ENCODE measurements at places on chromosomes 16 and 17.
A peak's percentile ranks its signal among the peaks of the same experiment; 100 is the strongest.

- no peak for DNase-seq
Observed at GRCh38 chr17:9705745-9706144, 60.4 kb downstream of the USP43 start.

DNA sequence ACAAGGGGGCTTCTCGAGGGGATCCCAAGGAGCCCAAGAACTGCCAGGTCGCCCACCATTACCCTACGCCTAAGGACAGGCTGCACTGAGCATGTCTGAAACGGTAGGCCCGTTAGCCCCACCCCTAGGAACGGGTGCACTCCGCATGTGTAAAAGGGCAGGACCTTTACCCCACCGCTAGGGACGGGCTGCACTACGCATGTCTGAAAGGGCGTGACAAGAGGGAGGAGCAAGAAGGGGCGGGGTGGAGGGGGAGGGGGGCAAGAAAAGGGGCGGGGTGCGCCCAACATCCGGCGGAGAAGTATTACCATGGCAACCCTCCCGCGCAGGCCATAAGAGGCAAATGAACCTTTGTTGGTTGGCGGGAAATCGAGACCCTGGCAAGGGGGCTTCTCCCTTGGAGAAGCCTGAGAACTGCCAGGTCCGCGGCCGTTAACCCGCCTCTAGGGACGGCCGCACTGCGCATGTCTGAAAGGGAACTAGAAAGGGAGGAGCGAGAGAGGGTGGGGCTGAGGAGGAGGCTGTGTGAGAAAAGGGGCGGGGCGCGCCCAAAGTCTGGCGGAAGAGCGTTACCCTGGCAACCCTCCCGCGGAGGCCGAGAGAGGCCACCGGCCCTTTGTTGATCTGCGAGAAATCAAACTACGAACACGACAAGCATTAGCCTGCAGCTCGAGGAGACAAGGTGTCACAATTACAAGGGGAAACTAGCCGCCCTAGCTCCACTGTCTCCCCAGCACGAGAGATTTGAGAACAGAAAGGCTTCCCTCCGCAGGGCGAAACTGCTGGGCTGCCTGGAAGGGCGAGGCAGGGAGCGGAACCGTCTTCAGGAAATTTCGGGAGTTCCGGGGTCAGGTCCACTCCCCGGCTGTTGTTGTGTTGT, 2046.8 kb downstream of the TP53TG3F start:
- no peak for DNase-seq

GRCh38 chr16:50996830-50997186, 154.3 kb downstream of the SALL1 start:
- no peak for DNase-seq

GRCh38 chr17:14775731-14776492, 475.0 kb downstream of the HS3ST3B1 start:
- DNase-seq, result no peak

- no peak for DNase-seq
Observed at GRCh38 chr16:16131659-16132058, 91.6 kb downstream of the ABCC6 start.

DNA sequence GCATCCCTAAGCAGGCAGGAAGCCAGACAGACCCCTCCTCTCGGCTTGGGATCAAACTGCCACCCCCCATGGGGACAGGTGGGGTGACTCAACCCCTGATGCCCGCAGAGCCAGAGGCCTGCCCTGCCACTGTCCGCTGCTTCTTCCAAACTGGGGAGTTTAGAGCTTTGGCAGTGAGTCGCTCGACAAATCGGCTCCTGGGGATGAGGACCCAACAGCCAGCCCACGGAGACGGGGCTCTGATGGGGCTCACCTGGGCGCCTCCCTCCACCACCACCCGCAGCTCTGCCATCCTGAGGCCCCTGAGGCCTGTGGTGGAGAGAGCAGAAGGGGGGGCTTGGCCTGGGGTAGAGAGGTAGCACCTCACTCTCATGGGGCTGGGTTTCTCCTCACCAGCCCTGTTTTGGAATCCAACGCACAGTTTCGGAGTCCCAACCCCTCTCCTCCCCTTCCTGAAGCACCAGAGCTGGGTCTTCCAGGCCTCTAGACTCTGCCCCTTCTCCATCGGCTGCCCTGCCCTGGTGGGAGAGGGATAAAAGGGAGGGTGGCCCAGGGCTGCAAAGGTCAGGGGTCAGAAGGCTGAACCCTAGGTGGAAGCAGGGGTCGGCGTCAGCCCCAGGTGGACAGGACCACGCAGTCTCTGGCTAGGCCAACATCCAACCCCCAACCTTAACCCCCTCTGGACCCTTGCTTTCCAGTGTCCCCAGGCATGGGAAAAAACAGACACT, 5.8 kb downstream of the PRSS22 start:
- no peak for DNase-seq

DNA sequence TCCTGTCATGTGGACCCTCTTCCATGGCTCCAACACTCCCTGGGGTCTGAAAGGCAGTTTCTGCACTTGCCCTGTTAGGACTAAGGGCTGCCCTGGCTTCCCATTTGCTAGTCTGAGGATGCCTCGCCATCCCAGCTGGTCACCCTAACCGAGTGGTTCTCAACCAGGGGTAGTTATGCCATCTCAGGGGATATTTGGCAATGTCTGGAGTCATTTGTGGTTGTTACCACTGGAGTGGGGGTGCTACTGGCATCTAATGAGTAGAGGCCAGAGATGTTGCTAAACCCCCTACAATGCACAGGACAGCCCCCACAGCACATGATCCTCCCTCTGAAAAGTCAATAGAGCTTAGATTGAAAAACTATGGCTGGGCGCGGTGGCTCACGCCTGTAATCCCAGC, 26.9 kb upstream of the CDH1 start:
- no peak for DNase-seq

GRCh38 chr16:2326191-2326590, 14.3 kb downstream of the ABCA3 start:
- no peak for DNase-seq

- DNase-seq, result peak; percentile 72
Observed at GRCh38 chr17:57875290-57876022, 25.6 kb upstream of the MRPS23 start.

DNA sequence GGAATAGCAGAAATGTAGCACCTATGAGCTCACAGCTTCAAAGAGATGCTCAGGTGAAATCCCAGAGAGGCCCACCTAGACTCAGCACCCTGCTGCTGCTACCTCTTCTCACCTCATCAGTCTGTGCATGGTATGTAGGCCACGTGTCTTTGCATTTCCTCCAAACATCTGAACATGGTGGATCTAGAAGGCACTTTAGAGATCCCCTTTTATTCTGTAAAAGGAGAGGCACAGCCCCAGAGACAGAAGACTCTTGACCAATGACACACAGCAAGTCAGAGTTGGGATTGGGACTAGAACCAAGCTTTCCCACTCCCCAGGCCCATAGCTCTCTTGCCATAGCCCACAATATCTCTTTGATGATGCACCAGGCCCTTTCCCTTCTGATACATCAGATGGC, 19.4 kb upstream of the NKD1 start:
- DNase-seq, result no peak

- DNase-seq, result no peak
Observed at GRCh38 chr17:55368706-55369105, 52.9 kb downstream of the MMD start.

- DNase-seq, result no peak
Observed at GRCh38 chr17:27264068-27264812, 29.7 kb upstream of the WSB1 start.

- no peak for DNase-seq
Observed at GRCh38 chr17:30101686-30102390, 14.8 kb upstream of the NSRP1 start.

DNA sequence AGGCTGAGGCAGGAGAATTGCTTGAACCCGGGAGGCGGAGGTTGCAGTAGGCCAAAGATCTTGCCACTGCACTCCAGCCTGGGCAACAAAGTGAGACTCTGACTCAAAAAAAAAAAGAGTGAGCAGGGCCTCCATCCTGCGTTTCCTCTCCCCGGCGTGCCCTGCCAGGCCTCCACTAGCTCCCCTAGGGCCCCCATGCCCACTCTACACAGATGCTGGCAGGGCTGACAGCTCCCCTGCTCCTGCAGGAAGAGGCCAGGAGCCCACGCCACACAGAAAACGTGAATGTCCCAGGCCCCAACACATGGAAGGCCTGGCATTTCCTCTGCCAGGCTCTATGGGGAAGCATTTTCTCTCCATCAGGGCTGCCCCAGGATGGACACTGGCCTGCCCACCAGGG, 109.4 kb downstream of the AMFR start:
- DNase-seq, result no peak

- peak; percentile 93 for DNase-seq
Observed at GRCh38 chr17:75010683-75011400, 1.6 kb upstream of the MRPL58 start.

GRCh38 chr16:1612320-1613111, at the start of gene CRAMP1:
Gene CRAMP1 (plus strand): TSS chr16:1612360. CDS start chr16:1614640, 2,280 bp downstream.
- DNase-seq, result peak; percentile 67

DNA sequence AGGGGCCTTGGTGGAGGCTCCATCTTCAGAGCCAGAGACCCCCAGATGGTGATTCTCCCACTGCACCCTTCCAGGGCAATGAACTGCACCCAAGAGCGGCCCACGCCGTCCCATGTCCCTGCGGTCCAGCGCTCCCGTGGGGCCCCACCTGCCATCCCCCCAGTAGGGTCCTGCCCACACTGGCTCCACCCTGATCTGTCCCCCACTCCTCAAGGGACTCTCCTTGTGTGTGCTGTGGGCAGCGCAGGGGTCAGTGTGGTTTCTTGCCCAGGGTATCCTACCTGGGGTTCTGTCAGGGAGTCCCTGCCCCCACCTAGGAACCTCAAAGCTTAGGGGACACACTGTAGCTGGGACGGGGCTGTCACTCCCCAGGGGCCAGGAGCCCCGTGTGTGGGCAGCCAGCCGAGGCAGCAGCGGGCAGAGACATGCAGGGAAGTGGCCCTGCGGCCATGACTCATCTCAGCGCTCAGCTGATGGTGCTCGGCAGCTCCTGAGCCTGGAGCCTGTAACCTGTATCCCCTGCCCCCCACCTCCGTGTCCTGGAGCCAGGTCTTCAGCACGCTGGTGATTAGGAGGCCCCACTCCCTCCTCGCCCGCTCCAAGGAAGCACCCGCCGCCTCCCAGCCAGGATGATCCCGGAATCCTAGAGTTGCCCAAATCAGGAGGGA, 35.7 kb upstream of the SSTR5 start:
- no peak for DNase-seq

DNA sequence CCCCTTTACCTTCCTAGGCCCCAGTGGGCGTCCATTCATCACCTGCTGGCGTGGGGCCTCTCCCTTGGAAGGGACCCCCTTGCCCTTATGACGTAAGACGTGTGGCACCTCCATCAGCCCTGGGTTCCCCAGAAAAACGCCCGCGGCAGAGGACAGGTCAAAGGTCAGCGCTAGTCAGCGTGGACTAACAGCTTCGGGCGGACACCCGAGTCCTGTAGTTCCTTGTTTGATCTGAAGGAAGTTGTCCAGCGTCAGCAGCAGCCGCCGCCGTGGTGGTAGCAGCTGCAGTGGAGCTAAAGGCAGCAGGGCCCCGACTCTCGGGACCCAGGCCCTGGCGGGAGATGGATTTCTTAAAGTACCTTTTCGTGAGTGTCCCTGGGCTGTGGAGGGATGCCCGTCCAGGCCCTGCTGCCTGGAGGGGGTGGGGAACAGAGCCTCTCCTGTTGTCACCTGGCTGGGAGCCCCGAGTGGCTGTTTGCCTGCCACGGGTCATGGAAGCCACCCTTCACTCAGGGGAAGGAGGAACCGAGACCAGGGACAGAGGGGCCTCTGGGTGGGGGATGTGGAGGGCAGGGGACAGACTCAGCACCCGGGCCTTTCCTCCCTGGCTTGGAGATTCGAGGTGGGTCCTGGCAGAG, 123.6 kb downstream of the OR1D5 start:
- DNase-seq, result no peak

- peak; percentile 68 for DNase-seq
Observed at GRCh38 chr17:74960570-74961342, 11.8 kb downstream of the HID1 start.

GRCh38 chr16:68499006-68499405, 40.1 kb upstream of the ZFP90 start:
- no peak for DNase-seq

GRCh38 chr17:27756467-27757371, 43.6 kb downstream of the NOS2 start:
- peak; percentile 47 for DNase-seq

DNA sequence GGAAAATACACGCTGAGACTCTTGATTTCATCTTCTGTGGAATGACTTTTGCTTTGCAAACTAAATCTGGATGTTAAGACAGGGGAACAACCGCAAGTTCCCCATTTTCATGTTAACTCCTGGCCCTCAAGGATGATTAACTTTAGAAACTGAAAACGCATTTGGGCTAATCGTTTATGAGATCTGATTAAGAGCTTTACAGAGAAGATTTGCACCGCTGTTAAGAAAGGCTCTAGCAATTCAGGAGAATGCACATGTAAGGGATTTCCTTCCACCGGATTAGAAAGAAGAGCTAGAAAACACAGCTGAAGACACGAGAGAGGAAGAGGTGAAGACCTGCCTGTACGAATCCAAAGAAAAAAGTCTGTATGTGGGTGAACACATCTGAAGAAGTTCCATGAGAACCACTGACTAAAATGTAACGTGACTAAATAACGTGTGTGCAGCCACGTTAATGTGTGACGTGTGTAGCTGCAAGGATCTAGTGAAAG, 106.4 kb downstream of the YPEL2 start:
- DNase-seq, result no peak

DNA sequence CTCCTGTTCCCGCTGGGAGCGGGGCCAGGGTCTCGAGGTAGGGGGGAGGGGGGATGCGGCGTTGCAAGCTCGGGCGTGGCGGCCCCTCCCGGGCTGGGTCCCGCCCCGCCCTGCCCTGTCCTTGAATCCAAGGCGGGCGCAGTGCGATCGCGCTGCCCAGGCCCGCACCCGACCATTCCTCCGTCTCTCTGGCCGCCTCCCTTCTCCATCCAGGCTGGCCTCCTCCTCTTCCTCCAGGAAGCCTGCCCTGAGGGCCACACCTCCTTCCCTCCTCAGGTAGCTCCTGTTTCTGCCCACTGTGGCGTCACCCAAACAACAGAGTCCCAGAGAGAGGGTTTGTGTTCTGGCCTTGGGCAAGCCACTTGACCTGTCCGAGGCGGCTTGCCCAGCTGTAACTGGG, 43.0 kb upstream of the TAC4 start:
- peak; percentile 71 for DNase-seq

DNA sequence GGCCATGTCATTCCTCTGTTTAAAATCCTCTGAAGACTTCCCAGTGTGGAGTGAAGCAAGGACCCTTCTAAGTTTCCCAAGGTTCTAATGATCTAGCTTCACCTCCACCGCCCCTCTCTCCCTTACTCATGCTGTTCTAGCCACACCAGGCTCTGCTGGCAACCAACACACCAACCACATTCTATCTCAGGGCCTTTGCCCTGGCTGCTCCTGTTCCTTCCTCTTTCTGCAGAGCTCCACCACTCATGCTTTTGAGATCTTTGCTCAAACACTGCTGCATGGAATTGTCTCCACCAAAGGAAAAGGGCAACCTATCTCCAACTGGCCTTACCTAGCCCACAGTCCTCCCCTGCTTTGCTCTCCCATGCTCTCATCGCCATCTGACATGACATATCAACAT, 128.7 kb downstream of the XYLT1 start:
- DNase-seq, result no peak

- no peak for DNase-seq
Observed at GRCh38 chr16:17213025-17213424, 257.7 kb downstream of the XYLT1 start.

All from trophoblast cell (in vitro differentiated cells and primary cell).